ENCODE measurements at places on chromosomes 11 and 22.

- DNase-seq: no peak
Observed at GRCh38 chr11:1933416-1934334, 13.5 kb upstream of the MRPL23 start.

DNA sequence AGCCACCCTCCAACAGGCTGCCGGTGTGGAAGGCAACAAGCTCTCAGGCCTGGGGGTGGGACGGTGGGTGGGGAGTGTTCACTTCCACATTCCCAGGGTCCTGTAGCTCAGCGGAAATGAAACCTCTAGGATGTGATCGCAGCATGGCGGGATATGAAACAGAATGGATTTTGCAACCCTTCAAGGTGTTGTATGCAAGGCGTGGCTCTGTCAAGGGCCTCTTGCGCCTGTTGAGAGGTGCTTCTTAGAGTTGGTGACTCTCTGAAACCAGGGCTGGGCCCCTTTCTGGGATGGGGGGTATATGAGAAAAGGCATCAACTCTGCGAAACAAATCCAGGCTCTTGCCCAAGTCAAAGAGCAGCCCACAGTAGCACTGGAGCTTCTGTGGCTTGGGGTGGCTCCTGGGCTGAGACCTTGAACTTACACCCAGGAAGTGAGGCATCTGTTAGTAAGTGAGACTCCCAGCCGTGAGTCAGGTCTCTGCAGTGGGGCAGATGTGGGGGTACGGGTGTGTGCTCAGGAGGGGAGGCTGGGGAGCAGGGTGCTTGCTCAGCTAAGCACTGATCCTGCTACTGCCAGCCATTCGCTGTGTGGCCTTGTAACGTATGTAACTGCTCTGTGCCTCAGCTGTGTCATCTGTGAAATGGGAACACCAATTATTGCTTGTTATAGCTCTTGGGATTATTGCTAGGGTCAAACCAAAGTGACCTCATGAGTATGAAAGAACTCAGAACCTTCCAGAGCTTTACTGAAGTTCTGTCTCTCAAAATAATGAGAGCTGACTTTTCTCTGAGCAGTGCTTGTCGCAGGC lies 28.3 kb downstream of the NECTIN1 start:
- peak; percentile 44 for DNase-seq

DNA sequence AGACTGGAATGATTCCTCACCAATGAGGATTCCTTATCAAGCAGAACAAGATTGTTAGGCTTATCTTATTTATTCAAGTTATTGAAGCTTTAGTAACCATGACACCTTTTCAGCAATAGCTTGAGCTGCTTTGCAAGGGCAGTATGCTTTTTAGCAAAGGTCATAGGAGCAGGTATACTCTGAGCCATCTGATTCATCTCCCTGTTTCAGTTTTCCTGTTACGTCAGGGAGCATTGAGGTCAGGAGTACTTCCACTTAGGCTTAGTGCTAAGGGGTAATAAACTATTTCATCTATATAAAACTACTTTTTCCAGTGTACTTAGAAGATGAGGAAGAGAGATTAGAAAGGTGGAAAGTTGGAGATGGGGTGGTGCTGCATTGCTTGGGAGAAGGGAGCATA lies 17.7 kb upstream of the ANKRD42 start:
- no peak for DNase-seq

GRCh38 chr22:19705181-19705934 lies 8.9 kb upstream of the SEPTIN5 start:
- DNase-seq: no peak

DNA sequence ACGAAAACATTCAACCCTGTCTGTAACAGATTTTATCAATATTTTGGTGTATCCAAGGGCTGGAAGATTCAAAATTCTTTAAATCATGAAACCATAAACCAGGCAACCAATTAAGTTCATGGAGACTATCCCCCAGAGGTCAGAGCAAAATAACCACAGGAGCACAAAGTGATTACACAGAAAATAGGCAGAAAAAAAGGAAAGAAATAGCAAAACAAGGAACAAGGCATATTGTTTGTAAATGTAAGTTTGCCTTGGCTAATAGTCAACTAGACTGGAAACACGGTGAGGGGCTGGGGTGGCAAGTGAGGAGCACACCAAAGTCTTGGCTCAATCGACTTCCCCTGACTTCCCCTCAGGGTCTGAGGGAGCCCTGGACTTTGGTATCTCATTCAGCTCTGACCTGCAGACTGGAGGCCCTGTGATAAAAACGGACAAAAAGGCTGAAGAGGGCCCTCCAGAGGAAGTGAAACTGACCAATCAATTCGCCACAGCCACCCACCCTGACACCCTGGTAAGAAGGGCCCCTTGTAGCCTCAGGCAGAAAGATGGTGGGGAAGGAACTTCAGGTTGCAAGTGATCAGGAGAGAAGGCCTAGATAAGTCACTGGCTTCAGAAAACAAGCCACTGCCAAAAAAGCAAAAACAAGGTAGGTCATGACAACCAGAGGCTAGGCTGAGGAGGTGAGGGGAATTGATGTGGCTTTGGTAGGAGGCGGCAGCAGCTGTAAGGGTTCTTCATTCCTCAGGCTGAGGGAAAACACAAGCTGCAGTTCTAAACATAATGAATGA lies 1.8 kb downstream of the SIK3 start:
- peak; percentile 43 for DNase-seq

DNA sequence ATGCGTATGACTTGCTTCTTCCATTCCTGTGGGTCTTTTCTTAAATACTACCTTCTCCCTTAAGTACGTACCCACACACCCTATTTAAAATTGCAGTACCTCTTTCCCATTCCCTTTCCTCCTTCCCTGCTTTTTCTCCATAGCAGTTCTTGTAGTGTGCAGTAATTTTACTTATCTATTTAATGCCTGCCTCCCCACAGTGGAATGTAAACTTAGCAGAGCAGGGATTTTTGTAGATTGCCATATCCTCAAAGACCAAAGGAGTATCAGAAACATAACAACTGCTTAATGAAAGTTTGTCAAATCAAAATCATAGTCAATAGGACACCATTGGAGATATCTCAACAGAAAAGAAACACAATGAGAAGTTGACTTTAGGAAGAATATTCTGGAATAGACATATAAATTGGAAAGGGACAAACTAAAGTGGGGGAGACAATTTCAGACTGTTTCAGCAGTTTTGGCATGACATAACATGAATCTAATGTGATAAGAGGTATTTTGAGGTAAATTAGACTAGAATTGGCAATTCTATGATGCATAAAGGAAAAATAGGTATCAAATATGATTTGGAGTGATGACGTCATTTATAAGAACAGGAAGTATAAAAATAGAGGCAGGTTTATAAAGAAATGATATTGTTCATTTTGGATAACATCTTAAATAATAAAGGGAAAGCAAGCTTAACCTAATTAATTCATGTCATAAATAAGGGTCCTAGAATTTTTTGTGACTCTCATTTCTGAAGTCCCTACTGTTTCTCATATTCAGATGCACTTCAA lies 188.4 kb downstream of the SOX6 start:
- DNase-seq: no peak

DNA sequence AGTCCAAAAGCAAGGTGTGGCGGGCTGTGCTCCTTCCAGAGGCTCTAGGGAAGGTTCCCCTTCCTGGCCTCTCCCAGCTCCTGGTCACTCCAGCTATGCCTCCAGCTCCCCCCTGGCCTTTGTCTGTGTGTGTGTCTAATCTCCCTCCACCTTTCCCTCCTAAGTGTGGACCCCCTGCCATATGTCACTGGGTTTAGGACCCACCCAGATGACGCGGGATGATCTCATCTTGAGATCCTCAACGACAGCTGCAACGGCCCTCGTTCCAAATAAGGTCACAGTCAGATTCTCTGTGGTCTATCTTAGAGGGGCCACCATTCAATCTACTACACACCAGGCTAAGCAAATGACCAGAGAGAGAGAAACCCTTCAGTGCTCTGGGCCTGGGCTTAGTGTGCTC lies 107.9 kb downstream of the ARHGAP8 start:
- DNase-seq: no peak

DNA sequence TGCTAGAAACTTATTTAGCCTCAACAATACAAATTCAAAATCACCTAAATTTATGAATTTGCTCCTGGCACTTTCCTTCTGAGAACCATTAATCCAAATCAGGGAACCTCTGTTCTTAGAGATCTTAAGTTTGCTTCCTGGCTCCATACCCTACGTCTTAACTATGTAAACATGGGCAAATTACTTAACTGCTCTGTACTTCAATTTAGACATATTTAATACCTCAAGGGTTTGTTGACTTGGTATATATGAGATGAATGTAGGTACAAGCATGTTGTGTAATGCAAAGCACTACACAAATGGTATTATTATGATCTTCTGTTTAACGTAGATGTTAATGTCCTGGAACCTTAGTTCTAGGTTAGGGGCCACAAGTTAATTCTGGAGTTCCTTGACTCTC lies 22.6 kb upstream of the ARHGAP20 start:
- DNase-seq: no peak

- DNase-seq: no peak
Observed at GRCh38 chr11:69930081-69931059, 111.2 kb upstream of the FGF3 start.

GRCh38 chr22:34992672-34993071 lies 73.3 kb upstream of the ISX start:
- no peak for DNase-seq

DNA sequence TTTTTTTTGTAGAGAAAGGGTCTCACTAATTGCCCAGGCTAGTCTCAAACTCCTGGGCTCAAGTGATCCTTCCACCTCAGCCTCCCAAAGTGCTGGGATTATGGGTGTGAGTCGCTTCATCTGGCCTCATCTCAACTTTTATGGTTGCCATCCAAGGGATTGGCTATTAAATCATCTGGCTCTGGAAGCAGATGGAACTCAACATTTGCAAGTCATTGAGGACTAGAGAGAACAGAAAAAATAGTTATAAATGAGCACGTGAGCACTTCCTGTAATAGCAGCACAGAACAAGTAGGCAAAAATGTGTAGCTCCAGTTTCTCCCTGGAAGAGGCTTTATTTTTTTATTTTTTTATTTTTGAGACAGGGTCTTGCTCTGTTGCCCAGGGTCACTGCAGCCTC lies 22.3 kb upstream of the PATL1 start:
- DNase-seq: no peak

- no peak for DNase-seq
Observed at GRCh38 chr22:48391171-48391711, 1436.4 kb downstream of the BRD1 start.

DNA sequence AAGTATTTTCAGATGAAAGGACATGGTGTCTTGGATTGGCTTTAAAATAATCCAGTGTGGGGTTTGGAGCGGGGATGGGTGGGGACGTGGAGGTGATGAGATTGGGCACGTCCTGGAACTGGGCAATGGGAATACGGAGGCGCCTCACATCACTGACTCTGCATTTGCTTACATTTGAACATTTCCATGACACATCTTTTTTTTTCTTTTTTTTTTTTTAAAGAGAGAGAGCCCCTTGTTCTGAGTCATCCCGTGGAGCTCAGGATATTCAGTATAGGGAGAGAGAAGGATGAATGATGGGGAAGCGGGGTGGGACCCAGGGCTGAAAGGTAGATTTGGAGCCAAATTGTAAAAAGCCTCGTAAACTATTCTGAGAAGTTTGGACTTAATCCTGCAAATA lies 142.7 kb downstream of the FBXO7 start:
- DNase-seq: no peak

- DNase-seq: no peak
Observed at GRCh38 chr11:46930089-46930488, 6.5 kb upstream of the CSTPP1 start.

DNA sequence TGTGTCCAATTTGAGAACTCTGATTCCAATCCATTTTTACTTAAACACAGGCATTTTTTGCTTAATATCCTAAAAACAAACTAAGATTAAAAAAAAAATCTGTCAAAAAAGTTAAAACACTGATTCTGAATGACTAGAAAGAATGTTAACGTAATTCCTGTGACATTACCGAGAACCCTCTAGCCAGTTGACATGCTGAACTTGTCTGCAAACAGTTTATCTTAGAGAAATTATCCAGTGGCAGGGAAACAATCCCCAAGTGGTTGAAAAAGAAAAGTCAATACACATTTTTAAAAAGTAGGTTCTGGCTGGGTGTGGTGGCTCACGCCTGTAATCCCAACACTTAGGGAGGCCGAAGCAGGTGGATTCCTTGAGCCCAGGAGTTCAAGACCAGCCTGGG lies 11.6 kb downstream of the KMT5B start:
- no peak for DNase-seq

DNA sequence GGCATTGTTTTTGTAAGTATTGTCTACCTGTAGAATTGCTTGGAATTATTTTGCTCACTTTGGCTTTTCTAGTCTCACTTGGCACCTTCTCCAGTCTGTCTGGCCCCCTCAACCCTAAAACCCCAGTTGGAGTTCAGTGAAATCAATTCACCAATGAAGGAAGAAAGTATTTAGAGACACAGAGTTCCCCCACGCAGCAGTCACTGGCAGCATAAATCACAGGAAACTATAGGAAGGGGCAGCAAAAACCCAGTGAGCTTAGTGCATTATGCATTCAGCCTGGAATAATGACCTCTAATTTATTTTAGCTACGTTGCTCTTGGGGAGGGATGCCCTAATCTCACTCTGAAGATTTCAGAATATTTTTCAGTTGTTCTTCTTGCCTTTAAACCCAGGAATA lies 204.7 kb upstream of the BLID start:
- DNase-seq: no peak

DNA sequence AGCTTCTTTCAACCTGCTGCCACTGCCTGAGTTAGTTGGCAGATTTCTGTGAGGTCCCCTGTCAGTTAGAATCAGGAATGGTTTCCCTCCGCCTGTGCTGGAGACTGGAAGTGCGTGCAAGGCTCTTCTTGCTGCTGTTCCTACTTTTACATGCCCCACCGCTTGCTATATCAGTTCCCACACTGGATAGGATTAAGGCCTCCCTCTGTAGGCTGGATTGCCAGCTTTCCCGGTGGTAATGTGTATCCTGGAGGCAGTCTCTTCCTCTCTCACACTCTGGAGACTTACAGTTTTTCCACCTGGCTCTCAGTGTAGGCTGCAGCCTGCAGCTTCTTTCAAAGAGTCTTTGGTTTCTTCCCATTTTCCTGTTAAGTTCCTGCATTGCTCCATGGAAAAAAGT lies 66.5 kb downstream of the ARHGAP42 start:
- DNase-seq: no peak

- DNase-seq: no peak
Observed at GRCh38 chr11:62801071-62801470, 4.2 kb downstream of the NXF1 start.

DNA sequence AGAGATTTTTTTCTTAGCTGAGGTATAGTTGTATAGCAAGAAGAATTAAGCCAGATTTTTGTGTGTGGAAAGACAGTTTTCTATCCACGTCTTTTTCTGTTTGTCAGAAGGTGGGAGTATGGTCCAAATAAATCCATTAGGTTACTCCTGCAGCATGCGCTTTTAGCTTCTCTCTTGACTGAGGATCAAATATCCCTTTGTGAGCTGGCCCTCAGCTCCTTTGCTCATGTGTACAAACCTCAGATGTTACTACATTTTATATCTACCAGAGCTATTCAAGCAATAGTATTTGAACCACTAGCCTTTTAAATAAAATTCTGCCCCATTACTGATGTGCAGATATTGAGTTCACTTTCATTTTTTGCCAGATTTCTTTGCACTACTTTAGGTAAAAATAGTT lies 8.8 kb upstream of the SIDT2 start:
- DNase-seq: no peak
